Uterus (tissue), 4 donors: ENCODE measurements at places on chromosomes 13 and 19. TPM values are rescaled to one million over a fixed set of nuclear protein-coding genes. Genes with fewer than 3 reads are reported as not detected.
A peak's percentile ranks its signal among the peaks of the same experiment; 100 is the strongest.

Gene RAB8A
- total RNA-seq, result 67.4 TPM

Gene ZNF667
- total RNA-seq, result 8.8 TPM

Gene EML2
- total RNA-seq, result 16.8 TPM

DNA sequence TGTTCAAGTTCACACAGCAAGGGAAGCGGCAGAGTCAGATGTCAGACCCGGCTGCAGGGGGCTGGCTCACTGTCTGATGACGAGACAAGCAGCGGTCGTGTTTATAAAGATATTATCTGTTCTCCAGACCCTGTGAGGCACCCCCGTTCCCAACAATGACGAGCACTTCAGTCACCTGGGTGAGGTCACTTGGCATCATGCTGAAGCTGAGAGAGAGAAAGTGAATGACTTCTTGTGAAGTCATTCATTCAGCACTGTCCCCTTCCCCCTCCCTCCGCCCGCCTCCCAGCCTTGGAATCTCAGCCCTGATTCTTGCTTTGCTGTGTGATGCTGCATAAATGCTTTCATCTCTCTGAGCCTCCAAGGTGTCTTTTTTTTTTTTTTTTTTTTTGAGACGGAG is 4.9 kb upstream of the LYPD3 start:
- DNase-seq, result no peak
- no peak overlapping the region for H3K4me3 ChIP-seq
- no peaks in the 10 kb centered on the region for H3K4me1 ChIP-seq
- H3K27me3 ChIP-seq, result no peaks in the 10 kb centered on the region

GRCh38 chr13:38358684-38359083 is 9.0 kb downstream of the UFM1 start:
- H3K4me3 ChIP-seq, result no peak overlapping the region
- H3K4me1 ChIP-seq, result no peaks in the 10 kb centered on the region
- H3K27ac ChIP-seq, result no peak overlapping the region
- DNase-seq, result no peak

DNA sequence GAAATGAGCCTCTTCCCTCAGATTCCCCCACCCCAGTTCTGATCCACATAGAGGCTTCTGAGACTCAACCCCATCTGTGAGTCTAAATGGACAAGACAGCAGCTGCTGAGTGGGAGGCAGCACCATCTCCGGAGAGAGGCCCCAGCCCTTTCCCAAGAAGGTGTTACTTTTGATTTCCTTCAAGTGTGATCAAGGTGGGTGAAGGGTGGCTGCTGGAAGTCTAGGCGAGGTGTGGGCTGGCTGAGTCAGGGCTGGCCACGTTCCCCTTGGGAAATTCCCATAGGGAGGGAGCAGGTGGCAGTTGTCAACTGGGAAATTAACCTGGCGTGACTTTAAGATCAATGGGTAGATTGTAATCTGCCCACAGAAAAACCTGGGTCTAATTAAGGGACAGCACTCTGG is 148.0 kb downstream of the FOXO1 start:
- no peaks in the 10 kb centered on the region for H3K36me3 ChIP-seq
- no peak for DNase-seq
- H3K27ac ChIP-seq, result no peak overlapping the region
- H3K4me1 ChIP-seq, result no peaks in the 10 kb centered on the region

DNA sequence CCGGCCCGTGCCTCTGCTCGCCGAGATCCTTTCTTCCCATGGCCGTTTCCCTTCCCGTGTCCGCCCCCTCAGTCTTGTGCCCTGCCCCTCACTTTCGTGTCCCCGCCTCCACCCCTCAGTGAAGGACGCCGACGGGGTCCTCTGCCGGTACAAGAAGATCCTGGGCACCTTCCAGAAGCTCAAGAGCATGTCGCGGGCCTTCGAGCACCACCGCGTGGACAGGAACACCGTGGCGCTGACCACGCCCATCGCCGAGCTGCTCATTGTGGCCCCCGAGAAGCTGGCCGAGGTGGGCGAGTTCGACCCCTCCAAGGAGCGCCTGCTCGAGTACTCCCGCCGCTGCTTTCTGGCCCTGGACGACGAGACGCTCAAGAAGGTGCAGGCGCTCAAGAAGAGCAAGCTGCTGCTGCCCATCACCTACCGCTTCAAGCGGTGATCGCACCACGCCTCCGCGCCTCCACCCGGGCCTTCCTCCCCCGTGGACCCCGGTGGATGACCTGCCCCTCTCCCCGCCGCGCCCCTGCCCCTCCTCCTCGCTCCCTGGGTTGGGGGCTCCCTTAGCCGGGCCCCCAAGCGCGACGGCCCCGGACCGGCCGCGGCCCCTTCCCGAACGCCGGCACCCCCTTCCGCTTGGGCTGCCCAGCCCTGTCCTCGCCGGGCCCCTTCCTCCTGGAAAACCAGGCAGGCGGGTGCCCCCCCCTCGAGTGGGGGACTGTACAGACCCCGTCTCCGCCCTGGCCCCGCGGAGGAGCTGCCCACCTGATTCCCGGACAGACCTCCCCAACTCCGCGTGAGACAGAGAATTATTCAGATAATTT is 2.3 kb upstream of the U2AF2 start:
- H3K4me3 ChIP-seq, result no peak overlapping the region
- H3K27ac ChIP-seq, result no peak overlapping the region
- DNase-seq, result no peak
- H3K4me1 ChIP-seq, result peaks cover 22% of the 10 kb centered on the region
- H3K36me3 ChIP-seq, result no peaks in the 10 kb centered on the region

DNA sequence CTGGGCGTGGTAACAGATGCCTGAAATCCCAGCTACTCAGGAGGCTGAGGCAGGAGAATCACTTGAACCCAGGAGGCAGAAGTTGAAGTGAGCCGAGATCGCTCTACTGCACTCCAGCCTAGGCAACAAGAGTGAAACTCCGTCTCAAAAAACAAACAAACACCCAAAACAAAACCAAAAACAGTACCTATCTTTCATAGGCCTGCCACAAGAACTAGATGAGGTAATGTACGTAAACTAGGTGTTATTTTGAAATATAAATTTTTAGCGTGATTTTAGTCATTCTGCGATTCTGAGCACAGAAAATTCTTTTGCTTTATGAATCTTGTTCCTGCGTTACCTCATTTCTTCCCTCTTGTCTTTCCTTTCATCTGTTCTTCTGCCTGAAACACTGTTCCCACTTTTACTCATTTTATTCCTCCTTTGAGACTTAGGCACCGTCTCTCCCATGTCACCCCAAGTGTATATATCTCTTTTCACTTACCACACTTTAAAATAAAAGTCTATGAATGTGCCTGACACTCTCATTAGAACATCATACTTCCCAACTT is 238.2 kb upstream of the HTR2A start:
- no peak overlapping the region for H3K27ac ChIP-seq
- no peaks in the 10 kb centered on the region for H3K36me3 ChIP-seq
- no peak for DNase-seq
- H3K4me3 ChIP-seq, result no peak overlapping the region

DNA sequence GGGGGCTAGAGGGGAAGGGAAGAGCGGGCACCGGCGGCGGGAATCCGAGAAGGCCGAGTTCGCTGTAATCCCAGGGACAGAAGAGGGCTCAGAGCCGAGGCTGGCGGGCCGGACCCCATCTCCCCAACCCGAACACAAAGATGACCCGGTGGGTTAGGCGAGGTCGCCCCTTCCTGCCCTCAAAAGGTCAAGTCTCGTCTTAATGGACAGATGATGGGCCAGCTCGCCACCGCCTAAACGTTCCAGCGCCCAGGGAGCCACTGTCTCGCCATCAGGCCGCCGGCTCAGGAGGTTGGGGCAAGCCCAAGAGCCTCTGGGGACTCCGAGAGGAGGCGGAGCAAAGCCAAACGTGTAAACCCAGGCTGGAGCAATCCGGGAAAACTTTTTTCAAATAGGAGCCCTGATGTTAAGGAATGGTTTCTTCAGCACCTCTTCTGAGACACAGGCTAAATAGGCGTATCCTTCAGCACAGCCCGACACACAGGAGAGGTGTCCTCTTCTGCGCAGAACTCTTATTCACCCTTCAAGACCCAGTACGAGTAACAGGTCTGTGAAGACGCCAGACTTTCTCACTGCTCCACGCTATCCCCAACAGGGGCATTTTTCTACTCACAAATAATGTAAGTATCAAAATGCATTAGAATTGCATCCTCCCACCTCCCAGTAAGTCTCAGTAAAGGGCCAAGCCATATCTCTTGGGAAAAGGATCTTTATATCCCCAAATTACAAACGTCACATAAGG is 6.3 kb upstream of the POU4F1 start:
- peaks cover 16% of the 10 kb centered on the region for H3K4me1 ChIP-seq
- H3K27me3 ChIP-seq, result peaks cover 39% of the 10 kb centered on the region
- peak overlapping the region; percentile 37 for H3K4me3 ChIP-seq
- DNase-seq, result no peak
- no peaks in the 10 kb centered on the region for H3K36me3 ChIP-seq

DNA sequence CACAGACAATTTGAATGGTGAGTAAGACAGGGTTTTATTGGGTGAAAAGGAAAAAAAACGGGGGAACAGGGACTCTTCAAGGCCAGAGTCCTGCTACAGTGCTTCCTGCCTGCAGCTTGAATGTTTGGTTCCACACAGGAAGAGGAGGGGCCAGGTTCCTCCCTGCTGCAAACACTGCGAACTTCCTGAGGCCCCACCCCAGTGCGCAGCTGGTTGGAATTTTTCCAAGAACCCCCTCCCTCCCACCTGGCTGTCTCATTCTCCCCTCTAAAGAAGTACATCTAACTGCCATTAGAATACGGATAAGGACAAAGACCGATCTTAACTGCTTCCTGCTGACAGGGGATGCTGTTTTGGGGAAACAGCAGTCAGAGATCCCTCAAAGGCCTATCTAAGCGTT is 184.9 kb downstream of the GGACT start:
- no peak overlapping the region for H3K27ac ChIP-seq
- H3K27me3 ChIP-seq, result no peaks in the 10 kb centered on the region
- H3K4me3 ChIP-seq, result no peak overlapping the region
- H3K36me3 ChIP-seq, result no peaks in the 10 kb centered on the region
